ENCODE measurements at places on chromosomes 3 and 15.
A peak's percentile ranks its signal among the peaks of the same experiment; 100 is the strongest.

- no peak for DNase-seq
Observed at GRCh38 chr3:177905173-177906125, 630.8 kb upstream of the KCNMB2 start.

GRCh38 chr3:170635385-170635735, 49.5 kb upstream of the SLC7A14 start:
- no peak for DNase-seq

GRCh38 chr3:184145111-184145524, 10.0 kb downstream of the EIF2B5 start:
- no peak for DNase-seq

DNA sequence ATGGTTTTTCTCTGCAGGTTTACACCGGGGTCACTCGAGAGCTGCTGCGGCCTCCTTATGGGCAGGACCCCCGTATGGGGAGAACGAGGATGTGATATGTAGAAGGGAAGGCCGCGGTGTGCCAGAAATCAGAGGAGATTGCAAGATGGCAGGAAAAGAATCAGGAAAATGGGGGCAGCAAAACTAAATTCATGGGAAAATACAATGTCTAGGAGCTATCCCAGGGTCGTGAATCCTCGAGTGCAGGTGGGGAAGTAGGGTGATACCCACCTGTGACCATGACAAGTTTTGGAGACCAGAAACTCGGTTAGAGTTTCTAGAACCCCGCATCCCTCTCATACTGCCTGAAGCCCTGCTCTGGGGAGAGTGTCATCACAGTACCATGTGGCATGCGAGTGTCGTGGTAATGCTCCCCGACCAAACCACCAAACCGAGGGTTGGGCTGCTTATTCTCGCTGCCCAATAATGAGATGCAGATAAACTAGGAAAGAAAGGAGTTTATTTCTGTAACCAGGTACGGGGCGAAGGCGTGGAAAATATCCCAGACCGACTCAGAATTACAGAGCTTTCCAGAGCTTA, 781 bp downstream of the TRNT1 start:
- no peak for DNase-seq

GRCh38 chr15:90358124-90359033, 6.3 kb downstream of the ZNF774 start:
- no peak for DNase-seq

- DNase-seq: no peak
Observed at GRCh38 chr3:64888840-64889392, 201.1 kb upstream of the ADAMTS9 start.

- DNase-seq: no peak
Observed at GRCh38 chr3:124839896-124840295, 47.3 kb downstream of the ITGB5 start.

- no peak for DNase-seq
Observed at GRCh38 chr15:101641894-101642293, 10.3 kb downstream of the TM2D3 start.

DNA sequence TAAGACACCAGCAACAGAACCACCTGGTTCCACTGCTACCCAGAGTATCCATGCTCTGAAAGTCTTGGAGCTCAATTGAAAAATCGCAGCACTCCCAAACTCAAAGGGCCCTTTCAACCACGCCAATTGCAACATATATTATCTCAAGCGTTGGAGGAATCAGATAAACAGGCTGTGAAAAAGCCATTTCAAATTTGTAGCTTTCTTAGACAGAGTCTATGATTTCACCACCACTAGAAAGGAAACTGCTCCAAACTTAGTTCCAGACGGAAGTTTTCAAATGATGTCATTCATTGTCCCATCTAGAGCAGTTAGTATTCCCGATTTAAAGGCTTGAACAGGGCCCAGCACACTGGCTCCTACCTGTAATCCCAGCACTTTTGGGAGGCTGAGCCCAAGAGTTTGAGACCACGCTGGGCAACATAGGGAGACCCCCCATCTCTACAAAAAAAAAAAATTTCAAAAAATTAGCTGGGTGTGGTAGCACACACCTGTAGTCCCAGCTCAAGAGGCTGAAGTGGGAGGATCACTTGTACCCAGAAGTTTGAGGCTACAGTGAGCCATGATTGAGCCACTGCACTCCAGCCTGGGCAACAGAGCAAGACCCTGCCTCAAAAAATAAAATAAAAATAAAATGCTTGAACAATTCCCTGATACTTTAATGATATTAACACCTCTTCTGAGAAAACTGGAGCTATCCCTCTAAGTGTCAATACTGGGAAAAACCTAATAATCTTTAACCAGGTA, 16.8 kb downstream of the TNIK start:
- DNase-seq: no peak

DNA sequence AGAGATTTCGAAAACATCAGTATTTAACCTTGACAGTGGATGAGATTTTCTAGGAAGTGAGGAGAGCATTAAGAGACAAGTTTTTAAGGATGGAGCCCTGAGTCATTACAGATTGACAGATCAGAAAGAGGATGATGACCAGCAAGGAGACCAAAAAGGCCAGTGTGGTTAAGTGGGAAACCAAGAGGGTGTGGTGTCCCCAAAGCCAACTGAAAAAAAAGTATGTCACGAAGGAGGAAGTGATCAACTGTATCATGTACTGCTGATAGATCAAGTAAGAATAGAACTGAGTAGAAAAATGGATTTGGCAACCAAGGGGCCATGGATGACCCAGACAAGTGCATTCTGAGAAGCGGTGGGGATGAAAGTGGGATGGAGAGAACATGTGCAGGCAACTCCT, 491.8 kb downstream of the FHIT start:
- no peak for DNase-seq

DNA sequence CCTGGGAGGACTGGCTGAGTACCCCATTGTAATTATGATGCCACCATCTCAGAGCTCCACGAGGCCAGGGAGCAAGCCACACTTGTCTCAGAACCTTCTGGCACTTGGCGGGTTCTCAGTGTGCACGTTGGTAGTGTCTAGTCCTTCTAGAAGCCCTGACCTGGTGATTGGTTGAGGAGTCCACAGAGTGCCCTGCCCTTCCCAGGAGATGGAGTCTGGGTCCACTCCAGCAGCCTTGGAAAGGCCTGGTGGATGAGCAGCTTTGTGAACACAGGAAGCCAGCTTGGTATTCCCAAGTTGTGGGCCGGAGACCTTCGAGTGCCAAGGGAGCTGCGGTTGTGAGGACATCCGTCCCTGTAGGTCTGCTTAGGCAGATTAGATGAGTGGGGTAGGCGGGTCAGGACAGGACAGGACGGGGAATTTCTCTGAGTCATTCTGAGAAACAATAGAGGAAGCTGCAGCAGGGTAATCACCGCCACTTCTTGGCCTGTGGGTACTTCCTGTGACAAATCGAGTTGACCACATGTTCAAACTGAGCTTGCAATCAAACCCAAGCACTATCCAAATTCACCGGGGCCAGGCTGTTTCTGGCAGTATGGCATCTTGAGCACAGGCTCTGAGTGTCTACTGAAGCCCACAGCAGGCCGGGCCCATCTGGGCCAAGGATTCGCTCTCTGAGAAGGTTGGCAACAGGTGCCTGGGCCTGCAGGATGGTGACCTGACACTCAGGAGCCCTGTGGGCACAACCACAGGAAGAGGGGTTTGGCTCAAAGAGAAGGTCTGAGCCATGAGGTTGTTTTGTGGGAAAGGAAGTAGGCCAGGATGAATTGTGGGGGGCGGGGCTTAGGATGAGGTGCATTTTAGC, 71.5 kb upstream of the PLXNA1 start:
- no peak for DNase-seq

DNA sequence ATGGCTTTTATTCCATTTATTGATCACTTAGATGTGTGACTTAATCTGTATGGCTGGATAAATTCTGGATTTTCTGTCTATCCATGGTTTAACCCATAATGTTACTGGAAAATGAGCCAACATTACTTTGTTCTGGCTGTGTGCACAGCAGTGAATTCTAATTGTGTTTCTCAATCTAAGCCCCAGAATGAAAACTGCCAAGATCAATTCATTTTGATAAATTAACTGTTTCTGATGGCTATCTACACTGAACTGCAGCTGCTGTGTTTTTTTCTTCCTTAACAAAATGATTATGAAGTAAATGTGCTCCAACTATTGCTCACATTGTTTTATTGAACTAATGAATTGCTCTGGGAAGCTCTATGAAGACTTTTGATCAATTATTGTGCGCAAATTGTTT, 35.7 kb upstream of the CPB1 start:
- DNase-seq: no peak

- no peak for DNase-seq
Observed at GRCh38 chr3:14398797-14399106, 3.7 kb upstream of the SLC6A6 start.

DNA sequence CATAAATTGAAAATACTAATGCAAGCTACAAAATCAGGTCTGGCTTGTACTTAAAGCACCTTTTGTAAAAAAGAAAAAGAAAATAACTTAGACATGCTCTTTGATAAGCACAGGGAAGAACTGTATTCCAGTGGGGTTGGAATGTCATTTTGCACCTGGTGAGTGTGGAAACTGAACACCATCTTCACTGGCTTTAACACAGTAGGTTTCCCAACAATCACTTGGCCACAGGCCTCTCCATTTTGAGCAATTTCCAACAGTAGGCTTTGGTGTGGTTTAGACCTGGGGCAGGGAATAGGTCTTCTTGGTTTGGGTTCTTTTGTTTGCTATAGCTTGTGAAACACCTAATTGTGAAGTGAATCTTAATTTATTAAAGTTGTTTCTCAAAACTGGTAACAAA, 18.9 kb downstream of the PDZRN3 start:
- DNase-seq: no peak

- no peak for DNase-seq
Observed at GRCh38 chr3:149473357-149474249, 894 bp upstream of the TM4SF4 start.

DNA sequence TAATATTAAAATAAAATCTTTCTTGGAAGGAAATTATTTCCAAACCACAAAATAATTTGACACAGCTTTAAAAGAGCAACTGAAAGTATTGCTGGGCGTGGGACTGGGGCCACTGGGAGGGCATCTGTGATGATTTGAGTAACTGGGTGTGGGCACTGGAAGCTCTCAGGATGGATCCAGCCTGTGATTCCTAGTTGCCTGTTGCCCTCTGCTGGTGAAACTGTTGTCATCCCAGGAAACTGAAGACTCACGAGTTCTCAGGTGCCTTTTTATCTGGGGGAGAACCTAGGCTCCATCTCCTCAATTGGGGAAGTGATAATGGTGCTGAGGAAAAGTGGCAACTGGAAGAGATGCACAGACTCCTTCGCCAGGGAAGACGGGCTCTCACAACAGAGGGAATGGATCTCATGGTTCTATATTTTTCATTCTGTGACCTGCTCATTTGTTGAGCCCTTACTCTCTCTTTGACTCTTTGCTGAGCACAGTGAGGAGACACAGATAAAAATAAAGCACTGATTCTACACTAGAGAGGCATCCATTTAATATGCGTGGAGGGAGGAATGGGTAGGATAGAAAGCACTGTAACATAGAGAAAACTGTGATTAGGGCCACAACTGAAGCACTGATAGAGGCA, 61.6 kb downstream of the TPRG1 start:
- peak; percentile 18 for DNase-seq

DNA sequence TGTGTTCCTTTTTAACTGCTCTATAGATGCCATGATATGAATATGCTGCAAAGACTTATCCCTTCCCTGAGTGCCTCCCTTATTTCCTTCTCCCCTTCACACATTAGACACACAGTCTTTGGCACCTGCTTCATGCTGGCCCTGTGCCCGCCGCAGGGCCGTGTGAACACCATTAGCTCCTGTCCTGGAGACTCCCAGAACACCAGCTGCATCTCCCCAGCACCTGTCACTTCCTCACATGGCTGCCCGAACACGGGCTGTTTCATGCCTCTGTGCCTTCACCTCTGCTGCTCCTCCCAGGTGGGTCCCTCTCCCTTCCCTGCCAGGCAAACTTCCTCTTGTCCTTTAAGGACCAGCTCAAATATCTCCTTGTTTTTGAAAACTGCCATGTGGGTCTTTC, 40.5 kb upstream of the SEC13 start:
- DNase-seq: no peak

DNA sequence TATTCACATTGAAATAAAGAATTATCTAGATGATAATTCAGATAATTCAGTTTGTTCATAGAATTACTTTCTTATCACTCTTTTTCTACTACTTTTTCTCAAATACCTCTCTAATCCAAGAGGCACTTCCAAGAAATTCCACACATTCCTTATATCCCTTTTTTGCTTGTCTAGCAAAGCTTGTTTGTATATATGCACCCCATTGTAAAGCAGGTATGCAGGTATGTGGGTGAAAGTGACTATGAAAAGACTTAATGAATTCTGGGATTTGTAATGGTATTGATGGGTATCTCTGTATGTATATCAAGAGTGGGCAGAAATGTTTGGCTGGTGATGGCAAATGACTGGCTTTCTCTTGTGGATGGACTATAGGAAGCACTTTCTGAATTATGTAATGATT, 94.1 kb upstream of the FGF7 start:
- no peak for DNase-seq

GRCh38 chr15:45287390-45287956, 35.4 kb downstream of the SLC28A2 start:
- no peak for DNase-seq

DNA sequence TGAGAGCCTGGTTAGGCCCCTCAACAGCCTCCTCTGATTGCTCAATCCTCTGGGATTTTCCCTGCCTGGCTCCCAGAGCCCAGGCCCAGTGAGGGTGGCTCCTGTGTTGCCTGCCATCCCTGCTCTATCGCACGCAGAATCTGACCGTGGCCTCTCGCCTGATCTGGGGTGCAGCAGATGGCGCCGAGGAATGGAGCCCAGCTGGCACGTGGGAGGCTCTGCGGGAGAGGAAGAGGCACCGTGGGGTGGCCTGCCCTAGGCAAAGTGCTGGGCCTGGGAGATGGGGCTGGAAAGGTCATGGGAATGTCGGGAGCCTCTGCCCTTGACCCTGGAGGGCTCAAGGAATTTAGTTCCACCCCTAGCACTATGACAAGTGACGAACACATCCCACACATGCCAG, 10.3 kb downstream of the SV2B start:
- no peak for DNase-seq

DNA sequence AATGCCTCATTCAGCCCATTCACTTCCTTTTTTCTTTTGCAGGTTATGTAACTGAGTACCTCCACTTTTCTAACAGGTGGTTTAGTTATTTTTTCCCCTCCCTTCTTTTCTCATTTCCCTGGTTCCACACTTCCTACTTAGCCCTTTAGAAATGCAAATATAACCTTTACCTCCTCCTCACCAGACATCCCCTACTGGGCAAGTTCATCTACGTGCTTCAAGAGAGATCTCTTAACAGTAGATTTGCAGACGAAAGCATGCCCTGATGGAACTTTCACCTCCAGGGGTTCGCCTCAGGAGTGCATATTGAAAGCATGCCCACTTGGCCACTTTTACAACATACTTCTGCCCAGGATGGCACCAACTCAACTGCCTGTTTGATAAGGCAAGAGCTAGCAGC, 314.1 kb upstream of the LRRC3B start:
- DNase-seq: no peak

DNA sequence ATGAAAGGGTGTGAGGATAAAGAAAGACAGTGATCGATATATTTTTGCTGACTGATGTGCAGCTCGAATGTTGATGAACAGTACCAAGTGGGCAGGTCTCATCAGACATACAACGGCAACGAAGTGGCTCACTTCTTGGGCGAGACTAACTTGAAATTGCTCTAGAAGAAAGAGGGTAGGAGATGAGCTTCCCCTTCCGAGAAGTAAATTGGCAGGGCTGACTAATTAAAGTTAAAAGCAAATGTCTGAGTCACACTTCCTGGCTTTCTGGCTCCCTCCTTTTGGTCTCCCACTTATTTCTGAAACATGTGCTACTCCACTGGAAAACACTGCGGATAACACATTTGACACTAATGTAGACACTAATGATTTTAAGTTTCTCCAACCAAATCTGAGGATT, 228.3 kb downstream of the ABHD5 start:
- no peak for DNase-seq

GRCh38 chr15:46117071-46117470, 482.2 kb downstream of the SQOR start:
- no peak for DNase-seq
